ENCODE measurements at places on chromosomes 3 and 15. TPM values are rescaled to one million over a fixed set of nuclear protein-coding genes. Genes with fewer than 3 reads are reported as not detected.

- H3K27me3 ChIP-seq = no peaks in the 10 kb centered on the region
- no peak for DNase-seq
- H3K36me3 ChIP-seq = no peaks in the 10 kb centered on the region
- no peaks in the 10 kb centered on the region for H3K4me1 ChIP-seq
- H3K4me3 ChIP-seq = no peak overlapping the region
Observed at GRCh38 chr3:38154625-38155255, 10.6 kb upstream of the OXSR1 start.

DNA sequence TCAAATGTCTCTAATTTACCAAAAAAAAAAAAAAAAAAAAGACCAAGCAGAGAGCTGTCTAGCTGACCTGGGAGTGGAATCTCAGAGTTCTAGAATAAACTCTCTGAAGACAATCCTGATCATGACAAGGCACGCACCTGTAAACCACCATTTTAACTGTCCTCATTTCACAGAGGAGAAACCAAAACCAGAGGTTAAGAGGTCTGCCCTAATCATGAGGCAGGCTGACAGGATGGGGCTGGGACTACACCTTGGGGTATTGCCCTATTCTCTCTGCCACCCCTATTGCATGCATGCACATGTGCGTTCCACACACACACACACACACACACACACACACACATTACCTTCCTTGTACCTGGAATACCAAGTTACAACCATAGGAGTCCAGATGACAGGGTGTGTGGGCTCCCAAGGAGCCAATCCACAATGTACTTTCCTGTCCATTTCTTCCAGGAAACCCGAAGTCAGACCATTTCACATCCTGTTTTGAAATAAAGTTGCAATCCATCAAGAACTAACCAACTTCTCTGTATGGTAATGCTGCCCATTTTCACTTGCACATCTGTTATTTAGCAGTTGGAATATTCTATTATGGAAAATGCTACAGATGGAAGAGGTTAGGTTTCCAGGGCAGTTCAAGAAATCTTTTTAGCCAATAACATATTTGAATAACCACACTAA lies 34.6 kb downstream of the HSPBAP1 start:
- DNase-seq = no peak
- H3K4me1 ChIP-seq = no peaks in the 10 kb centered on the region
- no peaks in the 10 kb centered on the region for H3K27me3 ChIP-seq
- H3K4me3 ChIP-seq = no peak overlapping the region
- peaks cover 11% of the 10 kb centered on the region for H3K36me3 ChIP-seq
- H3K27ac ChIP-seq = no peak overlapping the region

DNA sequence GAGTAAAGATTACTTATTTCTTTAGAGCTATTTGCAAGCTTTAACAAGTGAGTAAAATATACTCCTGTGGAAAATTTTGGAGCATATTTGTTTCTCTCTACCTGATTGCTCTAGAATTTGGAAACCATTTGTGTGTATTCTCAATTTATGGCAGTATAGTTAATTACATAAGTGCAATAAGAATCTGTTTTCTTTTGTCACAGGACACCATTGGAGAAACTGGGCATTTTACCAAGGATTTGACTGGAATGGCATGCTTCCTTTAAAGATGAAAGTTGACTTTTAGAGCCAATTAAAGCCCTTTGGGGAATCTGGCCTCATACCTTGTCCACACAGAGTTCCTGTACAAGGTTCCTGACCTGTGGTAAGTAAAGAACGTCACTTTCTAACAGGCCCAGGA lies 38.4 kb downstream of the PAQR5 start:
- DNase-seq = no peak
- H3K4me1 ChIP-seq = no peaks in the 10 kb centered on the region
- H3K27me3 ChIP-seq = no peaks in the 10 kb centered on the region
- H3K4me3 ChIP-seq = no peak overlapping the region
- no peak overlapping the region for H3K27ac ChIP-seq
- no peaks in the 10 kb centered on the region for H3K36me3 ChIP-seq

DNA sequence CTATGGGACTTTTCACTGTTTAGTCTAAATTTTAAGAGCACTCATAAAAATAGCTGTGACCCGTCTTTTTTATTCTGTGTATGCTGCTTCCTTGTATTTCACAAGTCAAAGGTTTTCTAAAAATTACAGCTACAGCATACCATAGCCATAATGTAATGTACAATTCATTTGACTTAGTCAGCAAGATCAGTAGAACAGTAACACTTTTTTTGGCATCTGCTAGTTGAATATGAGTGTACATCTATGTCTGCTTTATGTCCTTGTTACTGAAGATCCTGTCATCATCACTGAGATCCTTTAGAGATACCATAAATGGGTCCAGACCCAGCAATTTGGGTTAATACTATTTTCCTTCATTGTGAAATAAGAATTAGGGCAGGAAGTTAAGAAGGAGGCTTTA lies 42.2 kb downstream of the CMSS1 start:
- H3K4me3 ChIP-seq = no peak overlapping the region
- H3K27ac ChIP-seq = no peak overlapping the region
- no peaks in the 10 kb centered on the region for H3K27me3 ChIP-seq
- H3K4me1 ChIP-seq = no peaks in the 10 kb centered on the region
- no peak for DNase-seq

DNA sequence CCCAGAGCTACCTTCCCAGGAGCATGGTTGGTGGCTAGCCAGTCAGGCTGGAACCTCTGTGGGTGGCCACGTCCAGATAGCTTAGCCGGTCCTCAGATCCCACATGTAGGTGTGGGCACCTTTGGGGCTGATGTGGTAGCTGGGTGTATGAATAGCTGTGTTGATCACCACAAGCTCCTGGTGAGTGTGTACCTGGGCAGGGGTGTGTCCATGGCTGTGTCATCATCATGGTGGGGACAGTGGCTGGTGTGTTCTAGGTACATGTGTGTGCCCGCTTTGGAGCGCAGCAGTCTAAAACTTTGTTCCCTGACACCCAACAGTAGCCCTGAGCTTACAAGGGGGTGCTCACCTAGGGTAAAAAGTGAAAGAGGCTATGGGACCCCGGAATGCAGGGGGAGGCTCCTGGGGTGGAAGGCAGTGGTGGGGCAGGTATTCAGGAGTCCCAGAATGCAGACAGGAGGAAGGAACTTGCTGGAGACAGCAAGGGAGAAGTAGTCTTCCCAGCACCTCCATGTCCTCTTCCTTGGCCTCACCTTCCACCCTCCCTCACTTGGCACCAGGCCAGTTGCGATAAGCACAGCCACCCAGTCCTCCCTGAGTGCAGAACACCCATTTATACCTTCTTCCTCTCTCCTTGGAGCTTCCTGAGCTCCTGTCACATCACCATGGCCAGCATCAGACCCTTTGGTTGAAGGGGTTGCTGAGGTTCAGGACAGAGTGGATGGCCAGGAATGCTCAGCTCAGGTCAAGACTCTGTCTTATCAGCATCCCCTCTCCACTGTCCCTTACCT lies 1.2 kb downstream of the CISH start:
- H3K4me1 ChIP-seq = peaks cover 62% of the 10 kb centered on the region
- H3K27ac ChIP-seq = peak overlapping the region; percentile 93
- peaks cover 22% of the 10 kb centered on the region for H3K36me3 ChIP-seq
- peak overlapping the region; percentile 93 for H3K4me3 ChIP-seq

DNA sequence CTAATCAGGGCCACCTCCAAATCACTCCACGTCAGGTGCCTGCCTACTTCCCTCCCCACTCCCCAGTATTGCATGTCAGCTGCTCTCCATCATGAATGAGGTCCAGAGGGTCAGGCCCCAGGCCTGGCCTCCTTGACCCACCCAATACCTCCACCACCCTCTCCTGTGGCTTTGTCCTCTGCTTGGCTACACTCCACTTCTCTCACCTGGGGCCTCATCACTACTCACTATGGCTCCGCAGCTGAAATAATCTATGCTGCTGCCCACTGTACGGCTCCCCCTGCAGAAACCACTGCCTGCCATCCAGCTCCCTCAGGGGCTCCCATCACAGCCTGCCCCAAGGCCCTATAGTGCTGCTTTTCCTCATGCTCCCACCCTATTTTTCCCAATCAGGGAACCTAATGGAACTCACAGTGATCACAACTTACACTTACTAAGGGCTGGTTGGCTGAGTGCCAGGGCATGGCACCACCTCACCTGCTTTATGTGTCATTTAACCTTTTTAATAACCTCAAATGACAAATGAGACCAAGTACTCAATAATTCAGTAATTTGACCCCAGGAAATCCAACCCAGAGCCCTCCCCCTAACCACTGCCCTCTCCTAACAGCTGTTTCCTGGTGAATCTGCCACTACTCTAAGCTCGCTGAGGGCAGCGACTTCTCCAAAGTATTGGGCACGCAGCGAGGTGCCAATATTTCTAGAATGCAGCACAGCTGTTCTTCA lies 2.3 kb downstream of the GORASP1 start:
- no peak for DNase-seq
- H3K36me3 ChIP-seq = no peaks in the 10 kb centered on the region
- peak overlapping the region; percentile 27 for H3K27ac ChIP-seq
- no peaks in the 10 kb centered on the region for H3K27me3 ChIP-seq

GRCh38 chr3:116192464-116192863 lies 252.8 kb downstream of the LSAMP start:
- no peak overlapping the region for H3K4me3 ChIP-seq
- no peaks in the 10 kb centered on the region for H3K27me3 ChIP-seq
- no peaks in the 10 kb centered on the region for H3K36me3 ChIP-seq
- H3K27ac ChIP-seq = no peak overlapping the region

DNA sequence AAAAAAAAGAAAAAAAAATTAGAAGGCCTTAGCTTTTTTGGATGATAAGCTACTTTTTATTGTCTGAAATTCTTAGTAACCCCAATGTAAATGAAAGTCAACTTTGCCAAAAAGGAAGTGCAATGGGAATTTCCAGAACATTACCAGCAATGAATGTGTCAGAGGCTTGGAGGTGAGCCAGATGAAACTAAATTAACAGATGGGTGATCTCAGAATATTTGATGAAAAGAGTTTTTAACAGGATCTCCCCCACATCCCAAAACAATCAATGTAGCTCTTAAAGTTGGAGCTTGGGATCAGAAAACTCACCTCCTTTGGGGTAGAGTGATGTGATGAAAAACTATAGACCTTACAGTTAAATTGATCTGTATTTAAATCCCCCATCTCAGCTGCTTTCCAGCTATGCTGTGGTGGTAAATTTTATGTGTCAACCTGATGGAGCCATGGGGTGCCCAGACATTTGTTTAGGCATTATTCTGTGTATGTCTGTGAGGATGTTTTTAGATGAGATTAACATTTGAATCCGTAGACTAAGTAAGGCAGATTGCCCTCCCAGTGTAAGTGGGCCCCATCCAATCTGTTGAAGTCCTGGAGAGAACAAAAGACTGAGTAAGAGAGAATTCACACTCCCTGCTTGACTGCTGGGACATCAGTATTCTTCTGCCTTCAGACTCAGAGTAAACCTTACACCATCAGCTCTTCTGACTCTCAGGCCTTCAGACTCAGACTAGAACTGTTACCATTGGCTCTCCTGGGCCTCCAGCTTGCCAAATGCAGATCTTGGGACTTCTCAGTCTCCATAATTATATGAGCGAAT lies 84.3 kb upstream of the TNFSF10 start:
- no peaks in the 10 kb centered on the region for H3K4me1 ChIP-seq
- H3K36me3 ChIP-seq = no peaks in the 10 kb centered on the region
- H3K4me3 ChIP-seq = no peak overlapping the region
- H3K27ac ChIP-seq = no peak overlapping the region
- DNase-seq = no peak

VWA5B2 gene
- not detected for total RNA-seq

Measured in naive thymus-derived CD4-positive, alpha-beta T cell (primary cell).